ENCODE measurements at places on chromosomes 13 and 19.
A peak's percentile ranks its signal among the peaks of the same experiment; 100 is the strongest.

GRCh38 chr13:107192289-107192688 lies 624.4 kb upstream of the ARGLU1 start:
- DNase-seq: no peak

DNA sequence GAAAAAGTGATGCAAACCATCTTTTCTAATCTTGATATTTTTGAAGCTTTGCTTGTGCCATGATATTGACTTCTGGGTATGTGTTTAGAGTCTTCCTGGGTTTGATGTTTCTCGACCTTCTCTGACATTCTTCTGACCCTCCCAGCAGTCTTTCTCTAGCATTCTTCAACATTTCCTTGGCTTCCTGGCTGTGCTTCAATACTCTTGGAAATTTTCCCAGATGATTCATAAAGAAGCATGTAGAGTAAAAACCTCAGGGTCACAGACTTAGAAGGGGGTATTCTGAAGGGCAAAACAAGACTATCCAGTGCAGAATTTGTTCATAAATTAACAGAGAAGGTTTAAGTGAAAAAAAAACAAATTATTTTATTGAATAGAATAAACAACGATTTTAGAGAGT lies 946.3 kb upstream of the PCDH9 start:
- no peak for DNase-seq

GRCh38 chr19:38388349-38389100 lies at the start of gene SPRED3:
TSS of gene SPRED3 (plus strand) at chr19:38388697. CDS start at chr19:38390303, 1,606 bp downstream.
- DNase-seq: peak; percentile 17

DNA sequence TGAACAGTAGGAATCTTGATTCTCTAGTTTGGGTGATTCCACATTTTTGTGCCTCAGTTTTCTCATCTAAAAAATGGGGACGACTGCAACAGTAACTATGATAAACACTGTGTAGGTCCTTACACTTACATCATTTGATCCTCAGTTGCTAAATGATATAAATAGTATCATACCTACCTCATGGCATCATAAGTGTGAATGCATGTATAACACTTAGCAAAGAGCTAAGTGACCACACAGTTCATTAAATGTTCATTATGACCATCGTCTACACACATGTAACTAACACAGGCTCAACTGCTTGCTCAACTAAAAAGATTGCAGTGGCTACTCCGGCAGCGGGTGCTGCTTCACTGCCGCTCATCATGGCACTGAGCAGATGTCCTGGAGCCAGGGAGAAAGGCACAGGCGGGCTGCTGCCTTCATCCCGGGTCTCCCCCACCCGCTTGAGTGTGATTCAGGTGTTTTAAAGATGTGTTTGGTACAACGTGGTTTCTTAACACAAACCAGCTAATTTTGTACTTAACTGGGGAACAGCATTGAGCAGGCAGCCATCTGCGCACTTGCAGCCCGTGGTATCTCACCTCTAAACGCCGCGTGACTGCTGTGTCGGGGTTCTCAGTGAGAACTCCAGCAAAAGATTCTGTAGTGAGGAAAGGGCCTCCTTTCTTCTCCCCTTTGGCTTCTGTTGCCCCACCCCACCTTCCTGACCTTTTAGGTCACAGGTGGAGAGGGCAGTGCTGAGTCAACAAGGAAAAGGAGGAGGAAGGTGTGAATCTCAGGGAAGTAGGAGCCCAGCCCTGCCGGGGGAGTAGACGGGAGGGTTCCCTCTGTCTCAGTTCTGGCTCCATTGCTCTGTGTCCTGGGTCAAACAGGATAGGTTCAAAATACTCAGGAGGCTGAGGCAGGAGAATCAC lies 11.7 kb upstream of the ACTN4 start:
- no peak for DNase-seq

- DNase-seq: no peak
Measured at GRCh38 chr13:39688699-39689405, 33.4 kb downstream of the COG6 start.

DNA sequence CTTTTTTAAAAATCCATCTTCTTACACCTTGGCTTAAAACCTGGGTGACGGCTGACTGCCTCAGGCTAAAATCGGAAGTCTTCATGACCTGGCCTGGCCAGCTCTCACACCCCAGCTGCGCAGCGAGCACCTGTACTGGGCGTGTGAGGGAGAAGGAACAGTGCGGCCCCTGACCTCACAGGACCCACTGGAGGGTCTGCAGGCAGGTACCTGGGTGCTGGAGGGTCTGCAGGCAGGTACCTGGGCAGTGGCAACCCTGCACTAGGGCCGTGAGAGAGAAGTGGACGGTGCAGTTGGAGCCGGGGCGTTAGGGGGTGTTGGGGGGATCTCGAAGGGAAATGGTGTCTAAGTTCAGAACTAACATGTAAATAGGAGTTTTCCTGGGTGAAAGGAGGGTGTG lies 144.3 kb downstream of the STK24 start:
- no peak for DNase-seq

DNA sequence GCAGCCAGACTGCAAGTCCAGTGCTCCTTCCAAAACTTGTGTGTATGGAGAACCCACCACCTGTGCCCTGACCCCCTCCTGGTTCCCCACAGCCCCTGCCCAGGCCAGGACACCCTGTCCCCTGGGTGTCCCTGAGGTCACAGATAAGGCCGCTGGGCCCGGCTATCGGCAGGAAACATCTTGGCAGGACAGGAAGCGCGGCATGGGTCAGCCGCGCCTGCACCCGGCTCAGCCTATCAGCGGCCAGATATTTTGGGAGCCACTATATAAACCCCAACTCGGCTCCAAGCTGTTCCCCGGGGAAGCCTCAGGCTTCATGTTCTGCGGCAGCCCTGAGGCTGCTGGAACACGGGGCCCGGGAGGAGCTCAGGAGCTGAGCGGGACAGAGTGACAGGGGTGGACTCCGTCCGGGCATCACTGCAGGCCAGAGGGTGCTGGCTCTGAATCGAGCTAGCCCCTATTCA lies 60.8 kb downstream of the AP1M1 start:
- DNase-seq: peak; percentile 42

DNA sequence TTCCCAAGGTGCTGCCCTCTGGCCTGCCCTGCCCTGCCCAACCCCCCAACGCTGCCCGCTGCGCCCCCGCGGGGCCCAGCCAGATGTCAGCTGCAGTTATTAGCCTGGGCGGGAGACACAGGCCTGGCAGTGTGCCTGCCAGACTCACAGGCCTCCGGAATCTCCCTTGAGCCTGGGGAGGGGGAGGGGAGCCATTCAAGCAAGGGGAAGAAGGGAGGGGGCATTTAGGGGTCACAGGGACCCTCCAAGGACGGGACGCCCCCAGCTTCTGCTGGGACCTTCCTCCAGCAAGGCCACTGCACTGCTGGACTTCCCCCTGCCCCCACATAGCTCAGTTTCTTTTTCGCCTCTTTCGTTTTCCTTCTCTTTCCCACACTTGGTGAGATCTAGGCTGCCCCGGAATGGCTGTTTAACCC lies 2.6 kb upstream of the JUNB start:
- DNase-seq: peak; percentile 91

- DNase-seq: no peak
Measured at GRCh38 chr13:112755331-112755730, 65.5 kb downstream of the ATP11A start.

DNA sequence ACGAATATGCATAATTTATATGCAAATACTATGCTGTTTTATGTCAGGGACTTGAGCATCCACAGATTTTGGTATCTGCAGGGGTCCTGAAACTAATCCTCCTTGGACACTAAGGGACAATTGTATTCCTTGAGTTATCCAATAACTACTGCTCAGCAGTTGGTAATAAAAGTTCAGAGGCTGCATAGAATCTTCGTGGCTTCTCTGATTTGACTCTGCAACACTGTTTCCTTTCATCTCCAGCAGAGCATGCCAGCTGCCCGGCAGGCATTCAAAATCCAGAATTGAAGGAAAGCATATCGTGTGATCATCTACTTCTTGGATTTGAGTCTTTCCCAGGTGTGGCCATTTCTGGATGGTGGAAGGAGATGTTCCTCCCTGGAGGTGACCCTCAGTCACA lies 64.5 kb upstream of the MRI1 start:
- DNase-seq: no peak

DNA sequence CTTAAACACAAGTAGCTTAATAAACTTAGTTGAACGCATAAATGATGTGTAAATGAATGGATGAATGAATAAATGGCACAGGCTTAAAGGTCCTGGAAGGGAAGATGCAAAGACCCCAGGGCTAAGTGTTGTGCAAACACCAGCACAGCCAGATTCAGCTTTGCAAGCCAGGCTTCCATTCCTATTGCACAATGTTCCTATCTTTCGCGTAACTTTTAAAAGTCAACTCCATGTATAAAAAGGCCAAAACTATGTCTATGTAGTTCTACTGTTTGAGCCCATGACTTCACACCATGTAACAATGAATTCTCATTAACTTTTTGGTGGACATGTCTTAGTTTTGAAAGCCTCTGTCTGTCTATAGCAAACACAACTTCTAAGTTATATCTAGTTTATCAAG lies 226.0 kb downstream of the NALCN start:
- DNase-seq: no peak

- no peak for DNase-seq
Measured at GRCh38 chr19:24004166-24004565, 82.8 kb upstream of the ZNF254 start.

DNA sequence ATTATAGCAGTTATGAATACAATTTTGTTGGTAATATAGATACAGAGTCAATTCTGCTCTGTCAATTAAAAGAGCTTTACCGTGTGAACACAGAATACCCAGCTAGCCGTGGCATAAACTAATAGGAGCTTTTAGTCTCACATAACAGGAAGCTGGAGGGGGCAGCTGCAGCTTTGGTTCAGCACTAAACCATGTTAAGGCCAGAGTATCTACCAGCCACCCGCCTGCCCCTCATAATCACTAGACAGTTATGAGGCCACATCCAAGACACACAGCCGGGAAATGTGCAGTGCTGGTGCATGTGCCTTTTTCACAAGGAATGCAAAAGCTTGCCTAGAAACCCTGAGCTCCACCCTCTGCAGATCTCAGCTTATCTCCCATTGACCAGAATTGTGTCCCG lies 62.3 kb downstream of the SGCG start:
- DNase-seq: no peak

DNA sequence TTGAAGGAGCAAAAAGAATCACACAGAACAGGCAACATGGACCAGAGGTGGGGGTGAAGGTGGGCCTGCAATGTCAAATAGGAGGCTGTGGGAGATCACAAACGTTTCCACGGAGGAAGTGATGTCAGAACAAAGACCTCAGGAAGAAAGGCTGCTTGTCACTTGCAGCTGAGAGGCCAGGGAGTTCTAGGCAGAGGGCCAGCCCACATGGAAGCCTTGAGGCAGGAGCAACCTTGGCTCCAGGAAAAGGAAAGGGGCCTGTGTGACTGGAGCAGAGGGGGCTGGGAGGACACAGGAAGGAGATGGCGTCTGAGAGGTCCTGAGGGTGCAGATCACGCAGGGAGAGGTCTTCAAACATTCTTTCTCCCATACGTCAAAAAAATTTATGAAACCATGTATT lies 16.3 kb downstream of the ZNF160 start:
- no peak for DNase-seq

DNA sequence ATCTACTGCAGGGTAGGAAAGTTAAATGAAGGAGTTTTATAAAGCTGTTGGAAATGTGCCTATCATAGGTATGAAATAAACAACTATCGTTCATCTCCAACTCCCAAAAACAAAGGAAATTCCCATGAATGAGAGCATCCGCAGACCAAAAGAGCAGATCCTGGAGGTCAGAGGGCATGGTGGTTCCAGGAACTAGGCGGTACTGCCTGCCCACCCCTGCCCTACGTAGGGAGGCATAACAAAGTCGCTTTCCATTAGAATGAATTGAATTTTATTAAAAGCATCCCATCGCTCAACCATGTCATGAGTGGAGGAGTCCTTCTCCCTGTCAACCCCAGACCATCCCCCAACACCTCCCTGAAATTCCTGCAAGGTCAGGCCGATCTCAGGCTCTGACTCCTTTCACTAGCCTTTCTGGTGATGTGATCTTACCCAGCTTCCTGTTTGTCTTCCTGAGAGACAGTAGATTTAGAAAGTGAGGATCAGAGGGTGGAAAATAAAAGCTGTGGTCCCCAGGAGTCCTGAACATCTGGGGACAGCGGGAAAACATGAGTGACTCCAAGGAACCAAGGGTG lies at the start of gene CLEC4M:
CLEC4M (plus strand) TSS at position 525 of the 575 bp plus-strand sequence; CDS start at position 549, 24 bp downstream.
- no peak for DNase-seq

- DNase-seq: peak; percentile 17
Measured at GRCh38 chr19:11693505-11694499, 44.9 kb downstream of the ZNF823 start.

DNA sequence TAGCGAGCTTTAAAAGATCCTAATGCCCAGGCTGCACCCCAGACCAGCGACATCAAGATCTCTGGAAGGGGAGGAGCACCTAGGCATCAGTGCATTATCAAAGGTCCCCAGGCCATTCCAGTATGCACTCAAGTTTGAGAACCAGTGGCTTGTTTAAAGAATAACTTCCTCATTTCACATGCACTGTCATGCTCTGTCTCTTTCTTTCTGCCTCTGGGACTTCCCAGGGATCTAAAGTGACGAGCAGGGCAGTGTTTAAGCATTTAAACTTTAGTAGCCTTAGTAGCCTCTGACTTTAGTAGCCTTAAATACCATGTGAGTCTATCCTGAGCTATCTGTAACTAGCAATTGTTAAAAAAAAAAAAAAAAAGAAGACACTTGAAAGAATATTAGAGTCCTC lies 8.9 kb upstream of the FARP1 start:
- no peak for DNase-seq

DNA sequence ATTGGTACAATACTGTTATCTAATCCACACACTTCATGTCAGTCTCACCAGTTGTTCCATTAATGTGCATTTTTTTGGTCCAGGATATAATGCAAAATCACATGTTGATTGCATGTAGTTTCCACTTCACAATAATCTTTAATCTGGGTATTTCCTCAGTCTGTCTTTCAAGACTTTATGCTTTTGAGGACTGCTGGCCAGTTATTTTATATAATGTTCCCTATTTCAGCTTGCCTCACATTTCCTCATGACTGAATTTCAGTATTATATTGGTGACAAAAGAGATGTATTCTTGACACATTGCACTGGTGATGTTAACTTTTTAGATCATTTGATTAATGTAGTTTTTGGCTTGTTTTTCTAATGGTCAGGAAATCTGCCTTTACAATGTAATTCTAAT lies 368.3 kb downstream of the IRS2 start:
- no peak for DNase-seq

GRCh38 chr13:110936519-110936918 lies 21.6 kb upstream of the ANKRD10 start:
- no peak for DNase-seq

DNA sequence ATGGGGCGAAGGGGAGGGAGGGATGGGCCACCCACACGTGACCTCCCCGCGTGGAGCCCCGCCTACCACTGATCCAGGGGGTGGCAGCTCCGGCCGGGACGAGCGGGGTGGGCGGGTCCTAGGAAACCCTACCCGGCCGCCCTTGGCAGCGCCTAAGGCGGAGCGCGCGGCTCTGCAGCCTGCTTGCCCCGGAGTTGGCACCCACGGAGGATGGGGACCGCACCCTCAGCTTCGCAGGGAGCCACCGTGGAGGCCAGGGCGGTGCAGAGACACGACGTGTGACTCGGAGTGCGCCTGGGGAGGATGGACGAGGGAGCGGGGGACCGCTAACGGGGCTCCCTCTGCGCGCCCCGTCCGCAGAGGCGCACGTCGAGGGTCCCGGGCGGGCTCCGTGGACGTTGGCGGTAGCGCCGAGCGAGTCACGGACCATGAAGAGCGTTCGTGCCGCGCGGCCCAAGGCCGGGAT lies at the start of gene RGS9BP:
RGS9BP (plus strand) TSS at position 129 of the 466 bp plus-strand sequence. CDS start 416 bp downstream, outside the sequence.
- DNase-seq: peak; percentile 88

All from mucosa of descending colon (tissue), 3 donors.